Activated CD4-positive, alpha-beta T cell treated with anti-CD3 and anti-CD28 coated beads for 1 hour (primary cell): ENCODE measurements at places on chromosomes 6 and 20.

DNA sequence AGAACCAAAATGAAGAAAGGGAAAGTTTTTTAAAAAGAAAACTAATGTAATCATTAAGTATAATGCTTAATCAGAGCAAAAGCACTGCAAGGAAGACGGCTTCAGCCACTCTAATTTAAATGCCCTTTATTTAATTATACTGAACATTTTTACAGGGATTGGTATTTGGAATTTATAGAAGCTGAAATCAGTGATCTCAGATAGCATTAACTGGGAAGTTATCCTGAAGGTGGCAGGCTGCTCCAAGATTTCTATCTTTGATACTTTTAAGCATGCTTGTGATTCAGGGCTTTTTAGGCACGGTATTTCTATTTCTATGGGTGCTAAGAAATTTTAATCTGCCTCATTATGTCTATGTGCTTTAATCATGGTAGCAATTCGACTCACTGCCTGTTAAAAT, 1.3 kb upstream of the NDUFAF4 start:
- DNase-seq = no peak

DNA sequence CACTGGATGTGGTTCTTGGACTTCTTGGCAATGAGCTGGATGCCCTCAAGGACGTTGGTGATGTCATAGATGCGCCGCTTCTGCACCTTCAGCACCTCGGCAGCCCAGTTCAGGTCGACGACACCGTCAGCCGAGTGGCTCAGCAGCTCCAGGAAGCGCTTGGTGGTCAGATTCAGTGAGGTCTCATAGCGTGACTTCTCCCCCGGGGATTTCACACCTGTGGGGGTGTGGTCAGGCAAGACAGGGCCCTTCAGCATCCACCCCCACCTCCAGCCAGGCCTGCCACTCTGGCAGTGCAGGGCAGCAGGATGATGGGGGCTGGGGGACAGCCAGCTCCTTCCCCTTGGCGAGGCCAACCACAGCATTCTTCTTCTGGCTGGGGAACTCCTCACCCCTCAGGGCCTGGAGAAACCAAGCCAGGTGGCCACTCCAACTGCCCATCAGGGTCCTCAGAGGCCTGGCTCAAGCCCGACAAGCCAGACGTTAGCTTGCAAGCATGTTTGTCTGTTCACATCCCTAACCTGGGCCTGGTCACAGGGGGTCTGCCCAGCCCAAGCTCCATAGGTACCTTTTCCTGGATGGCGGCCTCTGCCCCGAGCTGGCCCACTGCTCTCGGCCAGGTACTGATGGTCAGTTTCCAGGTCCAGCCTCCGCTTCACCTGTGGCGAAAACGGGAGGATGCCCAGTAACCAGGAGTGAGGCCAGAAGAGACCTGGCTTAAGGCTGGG, 5.7 kb upstream of the NECAB3 start:
- no peak for DNase-seq

GRCh38 chr20:16517946-16518783, 55.1 kb downstream of the KIF16B start:
- no peak for DNase-seq

DNA sequence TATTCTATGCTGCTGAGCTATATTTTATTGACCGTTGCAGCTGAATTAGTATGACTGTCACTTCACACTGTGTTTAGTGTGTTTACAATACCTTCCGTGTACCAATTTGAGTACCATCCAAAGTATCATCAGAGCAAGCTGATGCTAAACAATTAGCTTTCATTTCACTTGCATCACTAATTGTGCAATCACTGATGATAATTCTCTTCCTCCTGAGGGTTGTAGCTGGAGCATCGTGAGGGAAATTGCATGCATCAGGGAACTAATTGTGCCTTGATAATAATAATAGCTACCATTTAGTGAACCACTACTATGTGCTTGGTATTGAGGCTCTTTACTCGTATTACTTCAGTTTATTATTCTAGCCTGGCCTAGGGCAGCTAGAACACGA, 384.8 kb upstream of the SOX4 start:
- DNase-seq = no peak

- no peak for DNase-seq
These were observed 468.1 kb upstream of the MARCKS start for GRCh38 chr6:113388996-113389395.

DNA sequence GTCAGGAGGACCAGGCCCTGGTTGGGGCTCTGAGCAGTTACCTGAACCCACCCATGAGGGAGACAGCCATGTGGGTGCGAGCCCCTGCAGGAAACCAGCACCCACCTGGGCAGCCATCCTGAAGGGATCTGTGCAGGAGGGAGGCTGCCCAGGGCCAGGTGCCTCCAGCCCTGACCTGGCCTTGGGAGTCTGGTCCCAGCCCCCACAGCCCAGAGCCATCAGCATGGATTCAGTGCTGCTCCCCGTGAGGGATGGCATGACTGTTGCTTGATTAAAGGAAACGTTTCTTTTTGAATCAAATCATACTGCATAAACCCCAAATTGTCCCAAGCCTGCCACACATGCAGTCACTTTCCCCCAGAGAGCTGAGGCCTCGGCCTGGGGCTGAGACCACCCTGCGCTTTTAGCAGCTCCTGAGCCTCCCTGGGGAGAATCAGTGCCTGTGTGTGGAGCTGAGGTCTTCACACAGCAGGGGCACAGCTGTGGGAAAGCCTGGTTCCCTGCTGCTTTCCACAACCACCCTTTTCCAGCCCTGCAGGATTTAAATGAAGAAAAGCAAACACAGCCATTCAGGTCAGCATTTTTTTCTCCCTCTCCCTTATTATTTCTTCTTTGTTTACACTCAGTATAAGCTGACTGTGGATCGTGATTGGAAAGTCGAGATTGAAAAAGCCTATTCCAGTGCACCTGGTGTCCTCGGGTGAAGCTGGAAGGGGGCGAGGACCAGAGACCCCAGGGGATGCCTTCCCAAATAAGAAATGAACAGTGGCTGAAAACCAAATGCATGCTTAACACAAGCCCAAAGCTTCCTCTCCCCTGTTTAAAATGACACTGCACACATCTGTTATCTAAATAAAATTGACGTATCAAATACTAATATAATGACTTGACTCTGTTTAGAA, 283.9 kb downstream of the SMOC2 start:
- no peak for DNase-seq

GRCh38 chr6:44630125-44631028, 242.9 kb downstream of the CDC5L start:
- no peak for DNase-seq

DNA sequence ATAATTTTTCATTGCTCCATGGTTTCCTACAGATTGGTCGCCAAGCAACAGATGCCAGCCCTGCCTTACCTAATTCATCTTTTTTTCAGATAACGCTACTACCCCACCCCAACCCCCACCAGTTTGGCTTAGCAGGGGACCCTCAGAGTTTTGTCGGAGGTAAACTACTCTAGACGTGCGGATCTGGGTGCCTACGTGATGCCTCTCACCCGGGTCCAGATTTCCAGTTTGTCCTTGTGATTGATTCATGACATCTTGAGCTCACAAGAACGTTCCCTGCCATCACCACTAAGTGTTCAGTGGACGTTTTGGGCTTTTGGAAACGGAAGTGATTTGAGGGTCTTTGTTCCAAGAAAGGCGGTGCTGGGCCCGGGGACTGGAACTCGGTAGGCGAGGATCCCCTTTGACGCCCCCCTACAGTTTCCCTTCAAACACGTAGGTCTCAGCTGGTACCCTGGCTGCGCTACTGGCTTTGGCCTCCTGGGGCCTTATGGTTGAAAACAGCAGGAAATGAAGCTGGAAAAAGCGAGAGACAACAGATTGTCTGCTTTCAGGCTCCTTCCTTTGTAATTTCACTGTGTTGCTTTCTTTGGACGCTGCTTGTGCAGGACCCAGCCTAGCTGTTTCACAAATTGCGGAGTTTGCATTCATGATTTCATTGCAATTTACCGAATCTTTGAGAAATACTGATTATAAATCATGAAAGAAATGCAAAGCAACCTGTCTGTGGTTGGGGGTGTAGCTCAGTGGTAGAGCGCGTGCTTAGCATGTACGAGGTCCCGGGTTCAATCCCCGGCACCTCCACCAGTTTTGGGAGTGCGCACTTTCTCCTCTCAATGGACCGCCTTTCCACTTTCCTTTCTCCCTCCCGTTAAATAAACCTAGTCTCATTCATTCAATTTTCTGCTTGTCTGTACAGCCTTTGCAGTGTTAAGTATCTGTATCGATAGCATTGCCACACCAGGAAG, 81.0 kb downstream of the GPX5 start:
- no peak for DNase-seq

DNA sequence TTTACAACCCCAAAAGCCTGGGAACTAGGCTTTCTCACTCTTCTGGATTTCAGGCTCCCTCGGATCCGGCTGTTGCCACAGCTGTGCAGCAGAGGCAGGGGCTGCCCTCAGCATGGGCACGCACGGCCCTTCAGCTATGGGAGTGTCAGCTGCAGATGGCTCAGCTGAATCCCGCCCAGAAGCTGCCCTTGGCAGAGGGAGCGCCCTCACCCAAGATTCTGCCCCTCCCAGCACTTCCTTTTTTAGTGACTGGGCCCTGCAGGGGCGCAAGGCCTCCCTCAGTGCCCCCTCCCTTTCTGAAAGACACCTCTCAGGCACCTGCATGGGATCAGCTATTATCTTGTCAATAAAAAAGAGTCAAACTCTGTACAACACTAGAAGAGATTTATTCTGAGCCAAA, 67.9 kb upstream of the THBS2 start:
- no peak for DNase-seq

DNA sequence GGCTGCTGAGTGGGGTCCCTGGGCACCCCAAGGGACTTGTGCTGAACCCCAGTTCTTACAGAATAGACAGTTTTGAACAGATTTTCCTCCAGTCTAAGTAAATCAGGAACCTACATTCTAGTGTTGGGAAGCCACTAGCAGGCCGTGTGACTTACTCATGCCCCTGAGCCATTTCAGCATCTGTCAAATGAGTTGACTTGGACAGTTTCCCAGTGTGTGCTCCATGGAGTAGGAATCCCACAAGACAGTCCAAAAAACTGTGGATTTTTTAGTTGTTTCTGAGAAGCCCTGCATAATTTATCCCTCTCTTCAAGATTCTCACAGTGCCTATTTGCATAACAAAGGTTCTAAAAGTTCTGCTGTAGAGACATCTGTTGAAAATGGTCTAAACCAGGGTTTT, 2.1 kb downstream of the GABRR2 start:
- no peak for DNase-seq

DNA sequence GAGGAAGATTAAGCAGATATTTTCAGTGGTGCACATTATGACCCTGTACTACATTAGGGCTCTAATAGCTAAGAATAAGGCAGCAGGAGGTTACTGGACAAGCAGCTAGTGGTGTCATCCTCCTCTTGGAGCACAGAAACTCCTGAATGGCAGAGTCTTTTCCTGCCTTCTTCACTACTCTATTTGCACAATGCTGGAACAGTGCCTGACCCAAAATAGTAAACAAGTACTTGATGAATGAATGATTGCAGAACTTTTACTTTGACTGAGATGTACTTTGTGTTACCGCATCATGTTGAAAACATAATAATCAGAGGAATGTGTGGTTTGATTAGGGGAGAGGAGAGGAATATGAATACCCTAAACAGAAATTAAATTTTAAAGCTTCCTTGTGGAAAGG, 30.0 kb upstream of the UST start:
- DNase-seq = no peak

GRCh38 chr6:53357576-53358360, 9.0 kb upstream of the ELOVL5 start:
- DNase-seq = no peak

DNA sequence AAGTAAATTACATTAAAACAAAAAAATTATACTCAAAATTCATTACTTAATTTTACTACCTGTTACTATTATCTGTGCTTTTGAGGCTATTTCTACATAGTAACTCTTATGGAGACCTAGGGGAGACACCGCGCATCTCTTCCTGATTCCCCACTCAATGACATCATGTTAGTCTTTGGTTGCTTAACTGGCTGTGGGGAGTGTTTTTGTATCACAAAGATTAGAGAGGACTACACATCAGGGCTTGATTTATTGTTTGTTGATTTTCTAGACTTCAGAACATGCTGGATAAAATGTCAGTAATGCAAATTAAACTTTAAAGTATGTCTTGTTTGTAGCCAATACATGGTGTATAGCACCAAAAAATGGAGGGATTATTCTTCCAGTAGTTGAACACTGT, 26.0 kb downstream of the SLC2A10 start:
- DNase-seq = no peak

DNA sequence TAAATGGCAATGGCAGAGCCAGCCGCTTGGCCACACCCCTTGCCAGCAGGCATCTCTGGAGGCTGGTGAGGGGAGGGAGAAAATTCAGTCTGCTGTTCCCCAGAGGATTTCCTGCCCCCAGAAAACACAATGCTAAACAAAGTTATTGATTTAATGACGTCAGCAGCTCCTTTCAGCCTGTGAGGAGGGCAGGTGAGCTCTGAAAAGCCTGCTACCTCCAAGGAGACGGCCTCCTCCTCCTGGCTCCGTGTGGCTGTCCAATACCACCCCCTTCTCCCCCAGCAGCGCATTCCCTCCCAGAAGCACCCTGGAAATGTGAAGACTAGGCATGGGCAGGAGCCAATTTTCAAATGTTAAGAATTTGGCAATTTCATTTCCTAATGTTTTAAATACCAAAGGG, 393.1 kb downstream of the ZFAND3 start:
- DNase-seq = no peak

- no peak for DNase-seq
These were observed 77.2 kb upstream of the C20orf144 start for GRCh38 chr20:33584976-33585375.

DNA sequence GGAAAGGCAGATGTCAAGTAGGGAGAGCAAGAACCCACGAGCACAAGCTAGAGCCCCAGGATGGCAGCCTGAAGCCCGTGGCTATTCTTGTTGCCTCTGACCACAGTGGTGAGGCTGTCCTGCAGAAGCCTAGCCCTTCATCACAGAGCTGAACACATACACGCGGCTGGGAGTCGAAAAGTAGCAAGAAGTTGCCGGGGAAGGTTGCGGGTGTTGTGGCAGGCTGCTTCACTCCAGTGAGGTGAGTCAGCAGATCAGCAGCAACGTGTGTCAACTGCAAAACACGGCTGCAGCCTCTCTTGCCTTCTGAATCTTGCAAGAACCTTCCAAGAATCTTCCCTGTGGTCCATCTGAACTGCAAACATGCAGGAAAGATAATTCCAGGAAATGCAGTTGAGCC, 10.6 kb upstream of the STX16 start:
- DNase-seq = no peak

DNA sequence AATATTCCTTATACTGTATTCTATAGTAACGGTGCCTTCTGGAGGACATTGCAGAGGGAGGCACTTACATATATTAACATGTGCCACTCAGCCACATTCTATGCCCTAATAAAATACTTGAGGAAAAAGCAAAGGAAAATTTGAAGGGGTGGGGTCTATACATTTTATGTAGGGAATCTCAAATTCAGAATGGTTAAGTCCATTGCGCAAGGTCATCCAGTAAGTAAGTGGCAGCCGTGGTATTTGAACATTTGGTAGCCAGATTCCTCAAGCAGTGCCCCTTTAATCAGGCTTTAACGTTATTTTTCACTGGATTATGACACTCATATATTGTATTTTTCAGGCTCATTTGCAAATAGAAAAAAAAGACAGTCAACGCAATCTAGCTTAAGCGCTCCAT, 738.3 kb downstream of the DOK5 start:
- no peak for DNase-seq

DNA sequence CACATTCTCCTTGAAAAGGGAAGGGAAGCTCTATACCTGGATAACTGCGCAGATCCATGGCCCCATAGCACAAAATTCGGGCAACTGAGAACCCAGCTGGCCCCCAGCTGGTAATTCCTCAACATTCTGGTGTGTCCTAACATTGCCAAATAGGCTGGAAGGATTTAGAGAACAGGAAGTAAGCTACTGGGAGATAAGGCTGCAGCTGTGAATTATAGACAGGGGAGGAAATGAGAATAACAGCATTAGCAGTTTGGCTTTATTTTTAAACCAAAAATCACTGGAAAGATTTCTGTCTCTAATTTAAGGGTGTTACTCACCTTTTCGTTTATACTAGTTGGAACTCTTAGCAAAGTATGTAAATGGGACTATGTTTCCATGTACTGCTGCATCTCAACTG, 97.2 kb downstream of the TULP4 start:
- no peak for DNase-seq
